NCI-H510A (cell line): ENCODE measurements at places on chromosomes 7 and 10.

DNA sequence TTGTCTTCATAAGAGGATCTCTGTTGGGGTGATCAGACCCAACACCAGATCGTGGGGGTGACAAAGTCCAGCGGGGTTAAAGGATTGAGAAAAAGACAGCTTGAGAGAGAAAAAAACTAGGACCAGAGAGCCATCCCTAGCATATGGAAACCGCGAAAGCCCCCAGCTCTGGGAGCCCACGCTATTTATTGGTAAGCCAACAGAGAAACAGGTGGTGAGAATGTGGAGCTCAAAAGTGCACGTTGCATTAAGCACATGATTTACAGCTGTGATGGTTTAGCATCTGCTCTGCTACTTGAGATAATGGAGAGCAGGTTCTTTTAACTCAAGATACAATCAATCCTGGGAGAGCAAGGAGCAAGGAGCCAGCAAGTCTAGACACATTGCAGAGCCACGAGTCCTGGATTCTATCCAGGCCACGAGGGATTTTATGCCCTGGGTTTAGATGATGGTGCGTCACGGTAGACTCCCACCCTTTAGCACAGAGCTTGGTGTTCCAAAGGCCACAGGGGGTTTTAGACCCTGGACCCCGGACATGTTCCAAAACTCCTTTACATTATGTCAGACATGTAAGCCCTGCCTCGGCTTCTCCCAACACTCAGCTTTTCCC is 755.2 kb upstream of the SORCS1 start:
- DNase-seq: no peak

DNA sequence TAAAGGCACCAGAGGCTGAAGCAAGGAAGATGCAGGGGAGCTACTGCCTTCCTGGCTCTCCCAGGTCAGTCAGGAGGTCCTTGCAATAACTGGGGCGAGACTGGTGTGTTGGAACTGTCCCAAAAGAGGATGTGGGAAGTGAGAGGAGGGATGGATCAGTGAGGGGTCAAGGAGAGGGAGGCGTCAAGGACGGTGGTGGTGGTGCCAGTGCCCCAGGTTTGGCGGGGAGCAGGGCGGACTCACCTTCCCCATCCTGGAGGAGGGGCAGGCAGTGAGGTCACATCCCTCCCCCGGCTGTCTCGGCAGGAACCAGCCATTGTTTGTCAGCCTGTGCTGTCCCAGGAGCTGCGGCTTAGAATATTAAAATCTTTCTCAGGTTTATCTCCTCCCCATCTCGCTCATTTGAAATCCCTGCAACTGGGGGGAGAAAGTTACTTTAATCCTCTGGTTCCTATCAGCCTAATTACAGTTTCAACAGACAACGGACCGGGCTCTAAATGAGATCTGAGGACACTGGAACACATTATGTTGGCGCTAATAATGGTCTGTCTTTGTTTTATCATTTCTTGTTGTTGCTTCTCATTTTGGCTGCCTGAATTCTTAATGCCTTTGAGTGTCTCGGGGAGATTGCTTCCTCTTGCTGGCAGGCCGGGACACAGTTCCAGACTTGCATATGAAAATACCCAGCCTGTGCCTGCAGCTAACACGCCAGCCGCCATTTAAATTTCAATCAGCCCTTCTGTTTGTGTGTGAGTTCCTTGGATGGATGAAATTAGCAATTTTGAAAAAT is 387.5 kb downstream of the RPS24 start:
- no peak for DNase-seq

DNA sequence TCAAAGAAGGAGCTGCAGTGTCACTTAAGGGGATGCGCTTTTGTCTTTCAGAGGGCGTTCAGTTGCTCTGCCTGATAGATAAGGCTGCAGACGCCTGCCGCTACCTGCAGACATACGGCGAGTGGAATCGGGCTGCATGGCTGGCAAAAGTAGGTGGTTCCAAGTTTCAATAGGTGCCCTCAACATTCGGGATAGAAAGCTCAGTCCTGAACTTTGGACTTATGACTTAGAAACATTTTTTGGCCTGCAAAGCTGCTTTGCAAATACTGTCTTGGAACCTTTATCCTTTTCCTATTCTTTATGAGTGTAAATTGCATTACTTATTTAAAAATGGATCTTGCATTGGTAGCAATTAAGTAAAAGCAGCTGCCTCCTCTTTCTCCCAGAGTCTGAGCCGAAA is 54.1 kb downstream of the WDR11 start:
- DNase-seq: no peak

DNA sequence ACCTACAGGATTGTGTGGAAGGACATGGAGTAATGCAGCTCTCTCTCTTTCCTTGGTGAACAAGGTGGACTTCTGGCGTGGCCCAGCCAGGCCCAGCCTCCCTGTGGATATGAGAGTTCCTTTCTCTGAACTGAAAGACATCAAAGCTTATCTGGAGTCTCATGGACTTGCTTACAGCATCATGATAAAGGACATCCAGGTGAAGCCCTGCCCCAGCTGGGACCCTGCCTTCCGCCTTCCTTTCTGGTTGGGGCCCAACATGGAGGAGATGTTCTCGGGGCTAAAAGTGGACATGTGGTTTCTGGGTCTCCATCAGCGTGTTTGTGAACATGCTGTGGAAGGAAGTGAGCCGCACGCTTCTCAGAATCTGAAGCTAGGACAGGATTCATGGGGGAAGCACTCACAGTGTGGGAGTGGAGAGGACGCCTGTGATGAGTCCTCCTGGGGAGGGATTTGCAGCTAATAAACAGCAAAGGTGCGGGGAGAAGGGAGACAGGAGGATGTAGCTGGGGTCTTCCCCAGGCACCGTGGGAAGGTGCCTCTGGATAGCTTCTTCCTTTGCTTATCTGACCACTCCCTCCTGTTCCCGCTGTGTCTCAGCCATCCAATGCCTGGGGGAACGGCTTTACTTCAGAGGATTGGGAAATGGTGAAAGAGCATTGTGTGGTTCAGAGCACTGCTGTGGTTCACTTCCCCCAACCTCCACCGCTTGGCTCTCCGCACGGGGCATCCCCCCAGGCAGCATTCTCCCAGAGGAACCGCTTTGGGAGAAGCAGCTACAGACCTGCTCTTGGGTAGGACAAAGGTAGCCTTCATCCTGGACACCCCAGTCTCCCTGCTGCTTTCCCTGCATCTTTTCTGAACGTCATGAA is 5.5 kb downstream of the CPA5 start:
- no peak for DNase-seq

DNA sequence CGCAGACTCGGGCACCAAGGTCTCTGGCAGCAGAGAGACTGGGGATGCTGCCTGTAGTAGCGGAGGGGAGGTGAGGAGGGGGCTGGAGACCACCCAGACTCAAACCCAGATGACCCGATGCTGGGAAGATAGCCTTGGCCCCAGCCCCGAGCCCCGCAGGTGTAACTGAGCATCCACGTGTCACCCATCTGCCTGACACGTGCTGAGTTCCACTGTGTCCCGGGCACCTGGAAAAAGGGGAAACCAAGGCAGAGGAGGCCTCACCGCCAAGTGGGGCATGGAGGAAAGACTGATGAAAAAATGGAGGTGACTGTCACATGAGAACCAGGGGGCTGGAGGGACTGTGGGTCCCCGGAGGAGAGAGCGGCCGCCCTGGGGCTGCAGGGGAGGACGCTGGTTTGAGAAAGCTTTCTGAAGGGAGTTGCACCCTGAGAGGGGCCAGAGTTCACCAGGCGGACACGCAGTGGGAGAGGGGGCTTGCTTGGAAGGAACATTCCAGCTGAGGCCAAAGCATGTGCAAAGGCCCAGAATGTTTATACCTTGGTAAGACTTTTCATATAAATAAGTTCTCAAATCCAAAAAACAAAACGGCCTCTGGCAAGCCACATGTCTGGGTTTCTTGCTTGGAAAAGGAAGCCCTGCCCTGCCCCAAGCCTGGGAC is 27.4 kb upstream of the ELN start:
- no peak for DNase-seq

- no peak for DNase-seq
Observed at GRCh38 chr10:104447331-104447730, 93.7 kb downstream of the CFAP58 start.

- DNase-seq: no peak
Observed at GRCh38 chr10:21515361-21516241, 9.9 kb downstream of the SKIDA1 start.

DNA sequence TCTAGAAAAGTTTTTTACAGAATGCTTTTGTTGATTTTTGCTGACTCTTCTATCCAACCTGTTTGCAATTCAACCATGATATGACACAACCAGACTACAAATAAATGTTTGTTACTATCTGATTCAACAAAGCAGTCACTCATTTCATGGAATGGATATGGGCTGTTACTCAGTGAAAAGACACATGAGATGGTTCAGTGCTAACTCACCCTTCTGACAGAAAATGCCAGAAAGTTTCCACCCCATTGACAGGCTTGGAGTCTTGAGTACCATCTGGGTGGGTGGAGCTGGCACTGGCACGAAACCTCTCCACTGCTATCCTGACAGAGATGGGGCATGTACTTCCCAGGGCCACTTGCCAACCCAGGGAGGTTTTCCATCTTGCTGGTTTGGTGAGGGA is 39.5 kb downstream of the RBM28 start:
- DNase-seq: no peak

GRCh38 chr10:114728325-114728724 is 70.2 kb upstream of the ABLIM1 start:
- DNase-seq: no peak

GRCh38 chr10:491667-492424 is 197.6 kb downstream of the DIP2C start:
- no peak for DNase-seq

- DNase-seq: no peak
Observed at GRCh38 chr10:24695452-24695851, 28.2 kb downstream of the ARHGAP21 start.

- DNase-seq: no peak
Observed at GRCh38 chr7:141943846-141944245, 2.9 kb downstream of the CLEC5A start.

DNA sequence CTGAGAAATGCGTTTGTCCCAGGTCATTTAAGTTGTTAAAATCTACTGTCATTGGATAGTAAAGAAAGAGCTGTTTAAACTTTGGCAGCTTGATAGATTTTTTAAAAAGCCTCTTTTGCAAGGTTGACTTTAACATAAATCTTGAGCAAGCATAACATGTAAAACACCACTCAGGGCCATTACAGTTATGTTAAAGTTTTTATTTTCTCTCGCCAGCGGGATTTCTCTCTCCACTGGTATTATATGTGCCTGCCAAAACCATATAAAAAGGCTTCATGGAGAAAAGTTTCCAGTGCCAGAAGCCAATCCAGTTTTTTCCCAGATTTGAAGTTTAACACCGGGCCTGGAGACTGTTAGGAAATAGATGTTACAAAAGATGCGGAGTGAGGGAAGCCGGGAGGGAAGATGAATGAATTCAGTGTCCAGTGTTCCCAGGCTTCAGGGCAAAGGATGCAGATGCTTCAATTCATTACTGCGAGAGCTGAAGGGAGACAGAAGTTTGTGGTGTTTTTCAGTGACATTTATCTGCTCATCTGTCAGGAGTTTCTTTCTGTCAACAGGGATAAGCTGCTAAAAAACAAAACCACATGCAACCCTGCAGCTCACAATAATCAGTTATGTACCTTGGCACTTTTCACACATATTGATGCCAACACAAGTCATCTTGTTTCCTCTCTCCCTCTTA is 155.5 kb downstream of the SPAG6 start:
- no peak for DNase-seq

GRCh38 chr7:16652888-16653287 is 6.9 kb downstream of the BZW2 start:
- DNase-seq: peak; percentile 75

DNA sequence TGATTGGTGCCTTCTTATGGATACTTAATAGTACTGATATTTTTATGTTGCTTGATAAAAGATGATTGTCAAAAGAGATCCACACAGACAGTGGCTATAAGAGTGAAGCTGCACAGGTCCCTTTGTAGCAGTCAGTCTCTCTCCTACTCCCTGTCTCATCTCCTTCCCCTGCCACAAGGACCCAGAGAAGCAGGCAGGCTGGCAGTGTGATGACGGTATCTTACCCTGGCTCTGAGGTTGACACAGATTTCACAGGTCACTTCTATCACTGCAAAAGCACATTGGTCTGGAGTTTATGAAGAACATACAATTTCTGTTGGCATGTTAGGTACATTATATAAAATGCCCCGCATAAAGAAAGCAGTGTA is 64.4 kb upstream of the AHR start:
- no peak for DNase-seq
